ENCODE measurements at places on chromosomes 11 and 22.

DNA sequence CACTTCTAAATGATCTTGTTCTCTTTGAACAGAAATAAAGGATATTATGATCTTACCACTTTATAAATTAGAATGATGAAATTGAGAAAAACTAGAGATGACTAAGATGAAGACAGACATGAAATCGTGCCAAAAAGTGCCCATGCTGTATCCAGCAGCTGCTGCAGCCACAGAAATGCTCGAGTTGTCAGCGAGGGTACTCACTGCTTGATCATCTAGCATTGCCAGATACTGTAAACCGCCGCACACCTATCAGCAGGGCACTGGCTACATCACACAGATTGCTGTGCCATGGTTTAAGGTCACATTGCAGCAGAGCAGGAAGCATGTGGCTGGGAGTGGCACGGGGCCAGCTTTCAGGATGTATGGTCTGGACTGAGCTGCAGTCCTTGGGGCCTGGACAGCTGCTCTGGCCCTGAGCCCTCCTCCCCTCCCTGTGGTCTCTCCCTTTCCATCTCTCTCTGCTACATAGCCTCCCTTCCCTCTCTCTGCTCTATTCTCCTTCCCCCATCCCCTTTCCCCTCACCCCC, 51.0 kb upstream of the SEPTIN5 start:
- peak; percentile 83 for DNase-seq

DNA sequence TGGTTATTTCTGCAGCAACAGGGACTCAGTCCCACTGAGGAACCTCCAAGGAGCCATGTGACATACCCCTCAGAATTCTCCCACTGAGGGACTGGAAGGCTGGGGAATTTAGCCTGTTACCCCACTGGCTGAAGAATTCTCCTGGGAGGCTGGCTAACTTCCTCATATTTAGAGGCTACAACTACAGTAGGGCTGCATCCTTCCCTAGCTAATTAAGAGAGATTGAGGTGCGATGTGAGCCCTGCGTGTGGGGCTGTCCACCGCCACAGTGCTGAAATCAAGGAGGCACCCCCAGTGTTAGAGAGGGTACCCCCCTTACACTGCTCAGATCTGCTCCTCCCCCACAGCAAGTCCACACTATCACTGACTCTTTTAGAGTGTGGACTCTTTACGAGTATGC, 21.1 kb downstream of the EIF3F start:
- DNase-seq: no peak

GRCh38 chr22:48827904-48828555, 999.6 kb downstream of the BRD1 start:
- no peak for DNase-seq

DNA sequence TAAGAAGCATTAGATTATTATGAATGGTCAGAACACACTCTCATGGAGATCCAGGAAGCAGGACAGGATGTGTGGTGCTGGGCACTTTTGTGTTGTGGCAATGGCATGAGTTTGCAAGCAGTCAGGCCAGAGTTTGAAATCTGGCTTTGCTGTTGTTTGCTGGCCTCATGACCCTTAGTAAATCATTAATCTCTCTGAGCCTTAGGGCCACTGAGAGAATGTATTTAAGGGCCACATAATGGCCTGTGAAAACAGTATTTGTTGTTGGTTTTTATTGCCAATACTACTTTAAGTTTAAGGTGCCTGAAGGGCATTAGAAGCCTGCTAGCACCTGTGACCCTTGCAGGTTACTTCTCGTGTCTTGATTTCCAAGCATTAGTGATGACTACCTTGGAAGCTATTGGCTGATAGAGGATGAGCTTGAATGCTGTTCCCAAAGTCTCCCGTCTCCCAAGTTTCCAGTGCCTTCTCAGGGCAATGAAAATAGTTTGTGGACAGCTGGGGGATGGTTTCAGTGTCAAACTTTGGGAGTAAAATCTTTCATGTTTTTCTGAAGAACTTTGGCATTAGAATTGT, 24.6 kb downstream of the STIM1 start:
- no peak for DNase-seq

- no peak for DNase-seq
These were observed 40.6 kb downstream of the LHFPL7 start for GRCh38 chr22:24905909-24906308.

GRCh38 chr22:21025266-21025665, 7.1 kb downstream of the SLC7A4 start:
- no peak for DNase-seq

GRCh38 chr11:44873537-44873936, 77.1 kb downstream of the TP53I11 start:
- no peak for DNase-seq

DNA sequence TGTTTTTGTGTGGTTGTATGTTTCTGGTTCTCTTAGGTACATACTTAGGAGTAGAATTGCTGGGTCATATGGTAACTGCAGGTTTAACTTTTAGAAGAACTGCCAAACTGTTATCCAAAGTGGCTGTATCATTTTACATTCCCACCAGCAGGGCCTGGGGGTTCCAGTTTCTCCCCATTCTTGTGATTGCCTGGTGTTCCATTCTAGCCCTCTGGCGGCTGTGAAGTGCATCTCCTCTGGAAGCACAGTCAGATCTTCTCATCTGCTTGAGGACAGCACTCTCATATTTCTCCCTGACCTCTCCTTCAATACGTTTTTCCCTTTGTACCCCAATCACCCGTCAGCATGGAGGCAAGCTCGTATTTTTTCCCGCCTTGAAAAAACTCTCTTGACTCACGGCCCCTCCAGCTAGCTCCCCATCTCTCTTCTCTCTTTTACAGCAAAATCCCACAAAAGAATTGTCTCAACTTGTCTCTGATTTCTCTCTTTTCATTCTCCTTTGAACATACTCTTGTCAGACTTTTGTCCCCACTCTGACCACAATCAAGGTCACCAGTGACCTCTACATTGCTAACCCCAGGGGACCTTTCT, 56.8 kb upstream of the THY1 start:
- no peak for DNase-seq

DNA sequence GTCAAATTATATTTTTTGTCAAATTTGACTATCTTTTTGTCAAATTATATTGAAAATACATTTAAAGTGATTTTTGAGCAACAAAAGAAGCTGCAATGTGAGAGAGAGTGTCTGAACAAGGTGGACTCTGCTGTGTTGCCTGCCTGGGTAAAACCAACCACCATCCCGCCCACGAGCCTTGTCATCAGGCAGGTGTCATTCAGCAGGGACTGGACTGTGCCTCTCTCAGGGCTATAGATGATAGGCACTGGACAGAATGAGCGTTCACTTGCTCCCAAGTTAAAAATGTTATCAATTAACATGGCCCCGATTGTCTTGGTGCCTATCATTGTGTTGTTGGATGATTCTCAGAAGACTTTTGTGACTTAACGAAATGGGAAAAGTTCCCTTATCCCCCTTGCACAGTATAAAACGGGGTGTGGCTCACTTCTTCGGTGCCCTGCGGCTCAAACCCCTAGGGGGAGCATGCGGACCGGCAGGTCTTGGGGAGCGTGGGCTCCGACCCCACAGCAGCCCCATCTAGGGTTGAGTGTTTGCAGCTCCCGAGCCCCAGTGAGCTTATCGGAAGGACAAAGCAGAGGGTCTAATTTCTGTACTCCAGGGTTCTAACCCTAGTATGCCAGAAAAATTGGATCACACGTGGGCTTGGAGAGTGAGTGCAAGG, 1.7 kb downstream of the APOL5 start:
- no peak for DNase-seq

- DNase-seq: peak; percentile 39
These were observed 180.0 kb downstream of the MAML2 start for GRCh38 chr11:96162816-96163499.

- no peak for DNase-seq
These were observed 11.3 kb downstream of the MYO18B start for GRCh38 chr22:25753252-25753651.

DNA sequence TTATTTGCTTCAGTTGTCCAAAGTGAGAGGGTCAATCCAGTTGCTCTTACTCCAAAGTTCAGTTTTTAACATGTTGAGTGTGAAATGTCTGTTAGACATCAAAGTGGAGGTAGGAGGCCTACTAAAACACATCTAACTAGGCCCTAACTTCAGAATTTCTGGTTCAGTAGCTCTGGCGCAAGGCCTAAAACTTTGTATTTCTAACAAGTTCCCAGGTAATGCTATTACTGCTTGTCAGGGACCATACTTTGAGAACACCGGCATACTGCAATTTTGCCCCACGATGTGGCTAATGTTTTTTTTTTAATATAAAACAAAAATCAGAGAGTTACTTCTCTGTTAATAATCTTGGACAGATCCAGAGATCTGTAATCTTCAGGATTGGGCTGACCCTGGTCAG, 72.4 kb upstream of the LRRC55 start:
- DNase-seq: no peak

- DNase-seq: no peak
These were observed 19.1 kb downstream of the CYB5R2 start for GRCh38 chr11:7654195-7654705.

GRCh38 chr11:128563942-128564641, 23.3 kb downstream of the ETS1 start:
- DNase-seq: no peak

GRCh38 chr11:130071211-130071712, 1.6 kb downstream of the APLP2 start:
- no peak for DNase-seq

DNA sequence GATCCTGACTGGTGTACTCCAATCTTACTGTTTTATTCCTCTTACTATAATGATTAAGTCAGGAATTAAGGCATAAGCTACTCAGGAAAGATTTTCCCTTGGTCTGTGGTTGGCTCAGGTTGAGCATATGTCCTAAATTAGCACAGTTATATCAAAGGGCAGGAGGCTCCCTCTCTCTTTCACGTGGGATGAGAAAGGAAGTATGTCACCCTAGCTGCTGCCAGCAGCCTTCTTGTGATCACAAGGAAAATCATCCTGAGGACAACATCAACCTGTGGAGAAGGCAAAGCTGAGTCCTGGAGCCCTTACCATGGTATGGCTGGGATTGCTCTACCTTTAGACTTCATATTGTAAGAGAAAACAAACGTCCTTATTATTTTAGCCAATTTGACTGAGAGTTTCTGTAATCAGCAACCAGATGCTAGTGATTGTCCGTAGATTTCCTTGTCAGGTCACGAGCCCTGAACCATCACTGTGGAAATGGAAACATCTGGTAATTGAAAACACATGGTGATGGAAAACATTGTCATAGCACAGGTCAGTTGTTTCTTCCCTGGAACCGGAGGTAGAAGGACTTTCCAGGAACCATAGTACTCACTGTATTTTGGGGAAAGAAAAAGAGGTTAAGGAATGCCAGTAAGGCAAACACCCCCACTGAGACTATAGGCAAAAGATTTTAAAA, 40.6 kb upstream of the DEUP1 start:
- DNase-seq: no peak

DNA sequence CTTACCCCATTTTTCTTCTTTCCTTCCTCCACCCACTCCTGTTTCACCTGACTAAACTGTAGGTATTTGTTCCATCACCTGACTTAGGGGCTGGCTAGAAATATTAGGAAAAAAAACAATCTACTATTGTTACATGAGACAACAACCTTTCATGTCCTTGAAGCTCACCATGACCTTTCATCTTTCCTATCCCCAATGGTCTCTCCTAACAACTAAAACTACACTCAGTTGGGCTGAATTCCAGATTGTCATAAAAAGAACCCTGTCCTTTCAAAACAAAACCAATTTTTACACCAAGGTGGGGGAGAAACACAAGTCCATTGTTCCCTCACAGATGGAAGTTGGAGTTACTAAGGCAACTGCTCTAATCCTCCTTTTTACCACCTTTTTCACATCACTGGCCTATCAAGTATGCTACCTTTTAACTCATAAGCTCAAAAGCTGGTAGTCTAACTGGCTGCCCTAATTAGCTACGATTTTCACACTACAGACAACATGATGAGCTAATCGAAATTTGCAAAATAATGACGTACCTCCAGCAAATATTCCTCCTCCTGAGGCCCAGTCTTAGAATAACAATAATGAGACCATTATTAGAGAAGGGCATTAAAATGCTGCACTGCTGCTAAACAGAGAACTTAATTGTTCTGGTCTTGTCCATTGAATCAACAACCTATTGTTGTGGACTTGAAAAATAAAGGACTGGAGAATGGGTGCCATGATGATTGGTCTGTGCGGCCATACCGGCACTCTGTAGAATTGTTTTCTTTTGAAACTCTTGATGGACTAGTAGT, 46.5 kb upstream of the SOX6 start:
- DNase-seq: no peak

DNA sequence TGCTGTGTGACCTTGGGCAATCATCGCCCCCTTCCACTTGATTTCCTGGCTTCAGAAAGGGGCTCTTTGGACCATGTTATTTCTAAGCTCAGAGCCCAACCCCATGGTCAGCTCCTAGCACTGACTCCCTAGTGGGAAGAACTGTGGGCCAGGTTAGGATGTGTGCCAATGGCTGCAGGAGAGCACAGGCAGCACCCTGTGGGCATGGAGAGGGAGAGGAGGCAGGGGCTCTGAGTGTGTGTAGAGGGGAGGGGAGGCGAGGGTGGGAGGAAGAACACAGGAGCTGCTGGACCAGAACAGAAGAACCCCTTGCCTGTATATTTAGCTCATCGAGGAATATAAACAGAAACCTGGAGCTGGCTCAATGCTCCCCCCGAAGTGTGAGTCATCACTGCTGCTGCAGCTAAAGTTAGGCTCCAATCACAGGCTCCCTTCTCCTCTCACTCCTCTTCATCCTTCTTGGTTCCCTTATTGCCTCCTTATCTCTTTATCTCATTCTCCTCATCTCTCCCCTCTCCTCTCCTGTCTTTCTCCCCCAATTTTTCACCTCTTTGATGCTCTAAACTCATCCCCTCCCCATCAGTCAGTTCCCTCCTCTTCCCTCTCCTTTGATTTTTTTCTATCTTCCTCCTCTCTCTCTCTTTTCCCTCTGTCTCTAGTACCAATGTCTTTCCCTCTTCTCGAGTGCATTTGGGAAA, 14.5 kb upstream of the RPS19BP1 start:
- peak; percentile 51 for DNase-seq

- peak; percentile 11 for DNase-seq
These were observed 132.8 kb upstream of the PITPNB start for GRCh38 chr22:28051787-28052356.

- DNase-seq: no peak
These were observed 4.9 kb downstream of the OR10A3 start for GRCh38 chr11:7936615-7937014.

- no peak for DNase-seq
These were observed 883 bp upstream of the HMOX1 start for GRCh38 chr22:35380013-35380412.

DNA sequence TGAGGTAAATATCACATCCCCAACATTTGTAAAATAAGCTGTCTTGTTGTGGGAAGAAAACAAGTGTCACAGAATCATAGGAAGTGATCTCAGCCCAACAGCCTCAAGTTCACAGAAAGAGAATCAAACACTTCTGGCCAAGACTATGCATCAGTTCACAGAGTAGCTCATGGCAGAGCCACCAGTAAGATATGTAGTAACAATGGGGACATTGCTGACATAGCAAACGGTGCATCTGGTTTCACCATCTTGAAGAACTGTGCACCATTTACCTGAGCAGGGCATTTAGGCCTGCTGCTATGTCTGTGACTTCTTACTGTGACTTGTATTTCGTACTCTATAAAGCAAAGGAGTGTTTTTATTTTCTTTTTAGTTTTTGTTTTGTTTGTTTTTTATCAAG, 585.3 kb upstream of the FAT3 start:
- no peak for DNase-seq

GRCh38 chr22:17994424-17995108, 29.8 kb downstream of the MICAL3 start:
- DNase-seq: no peak
